ENCODE measurements at places on chromosomes 2 and 18.
A peak's percentile ranks its signal among the peaks of the same experiment; 100 is the strongest.

- DNase-seq: no peak
Measured at GRCh38 chr2:64562148-64562784, 38.1 kb downstream of the AFTPH start.

DNA sequence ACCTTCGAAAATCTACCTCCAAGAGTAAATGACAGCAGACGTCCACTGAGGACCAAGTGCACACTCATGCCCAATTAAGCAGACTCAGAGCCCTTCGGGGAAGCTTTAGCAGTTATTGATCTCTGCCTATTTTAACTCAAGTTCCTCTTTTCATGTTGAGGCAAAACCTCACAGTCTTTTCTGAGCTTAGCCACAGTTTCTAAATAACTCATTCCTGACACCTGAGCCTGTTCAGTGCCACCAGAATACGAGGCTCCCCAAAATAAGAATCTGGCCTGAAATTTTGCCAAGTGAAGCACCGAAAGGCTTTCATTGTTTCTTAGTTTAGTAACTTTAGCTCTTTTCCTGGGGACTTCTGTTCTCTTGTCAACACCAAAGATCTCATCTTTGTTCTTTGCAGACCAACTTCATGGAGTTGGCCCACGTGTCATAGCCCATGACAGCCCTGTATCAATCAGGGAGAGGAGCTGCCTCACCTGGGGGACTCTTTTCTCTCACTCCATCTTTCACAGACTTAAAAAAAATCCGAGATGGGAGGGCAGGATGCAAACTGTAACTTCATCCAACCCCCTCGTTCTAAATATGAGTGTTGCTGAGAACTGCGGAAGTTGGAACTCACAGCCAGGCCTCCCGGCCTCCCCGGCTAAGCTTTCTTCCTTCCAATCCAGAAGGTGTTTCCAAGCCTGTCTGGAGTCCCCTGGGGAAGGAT is 22.2 kb downstream of the INPP5D start:
- DNase-seq: no peak

GRCh38 chr2:212871597-212871996 is 279.8 kb downstream of the IKZF2 start:
- no peak for DNase-seq

DNA sequence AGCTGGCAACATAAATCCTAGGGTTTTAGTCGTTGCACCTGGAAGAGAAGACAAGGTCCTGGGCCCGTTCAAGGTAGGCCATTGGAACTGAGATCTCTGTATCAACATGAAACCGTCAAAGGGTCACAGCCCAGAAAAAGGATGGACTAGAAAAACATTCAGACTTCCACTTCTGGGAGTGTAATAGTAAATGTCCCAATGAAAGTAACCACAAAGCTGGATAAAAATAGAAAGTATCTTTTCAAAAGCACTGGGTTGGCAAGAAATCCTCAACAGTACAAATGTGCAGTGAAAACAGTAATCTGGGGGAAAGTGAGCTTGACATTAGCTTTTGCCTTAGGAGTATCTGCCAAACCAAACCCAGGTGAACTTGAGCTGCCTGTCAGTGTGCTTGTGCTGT is 12.9 kb downstream of the CGREF1 start:
- DNase-seq: no peak

DNA sequence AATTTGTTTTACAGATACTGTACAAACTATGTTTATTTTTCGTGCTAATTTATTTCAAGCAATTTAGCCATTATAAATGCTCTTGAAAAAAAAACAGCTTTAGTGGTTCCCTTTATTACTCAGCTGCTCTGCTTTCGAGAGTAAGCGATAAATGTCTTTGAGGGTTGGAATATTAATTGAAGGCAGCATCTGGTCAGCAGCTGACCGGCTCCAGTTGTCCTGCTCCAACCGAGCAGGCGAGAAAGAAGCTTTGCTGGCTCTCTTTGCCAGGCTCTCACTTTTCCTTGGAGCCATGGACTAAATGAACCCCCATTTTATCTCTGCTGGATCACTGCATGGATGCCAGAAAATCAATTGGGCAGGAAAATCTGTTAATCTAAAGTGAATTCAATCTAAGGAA is 147.4 kb downstream of the LNPK start:
- DNase-seq: no peak

GRCh38 chr18:23967321-23968089 is 47.0 kb upstream of the TTC39C start:
- no peak for DNase-seq

- no peak for DNase-seq
Measured at GRCh38 chr2:24762518-24762917, 30.7 kb downstream of the PTRHD1 start.

- peak; percentile 71 for DNase-seq
Measured at GRCh38 chr2:149038442-149039212, at the start of gene LYPD6B. LYPD6B (plus strand) TSS chr2:149038699; CDS start chr2:149130949, 92,250 bp downstream.

GRCh38 chr18:48284743-48285142 is 124.4 kb downstream of the ZBTB7C start:
- no peak for DNase-seq

- DNase-seq: no peak
Measured at GRCh38 chr2:229635371-229635680, 79.0 kb downstream of the DNER start.

DNA sequence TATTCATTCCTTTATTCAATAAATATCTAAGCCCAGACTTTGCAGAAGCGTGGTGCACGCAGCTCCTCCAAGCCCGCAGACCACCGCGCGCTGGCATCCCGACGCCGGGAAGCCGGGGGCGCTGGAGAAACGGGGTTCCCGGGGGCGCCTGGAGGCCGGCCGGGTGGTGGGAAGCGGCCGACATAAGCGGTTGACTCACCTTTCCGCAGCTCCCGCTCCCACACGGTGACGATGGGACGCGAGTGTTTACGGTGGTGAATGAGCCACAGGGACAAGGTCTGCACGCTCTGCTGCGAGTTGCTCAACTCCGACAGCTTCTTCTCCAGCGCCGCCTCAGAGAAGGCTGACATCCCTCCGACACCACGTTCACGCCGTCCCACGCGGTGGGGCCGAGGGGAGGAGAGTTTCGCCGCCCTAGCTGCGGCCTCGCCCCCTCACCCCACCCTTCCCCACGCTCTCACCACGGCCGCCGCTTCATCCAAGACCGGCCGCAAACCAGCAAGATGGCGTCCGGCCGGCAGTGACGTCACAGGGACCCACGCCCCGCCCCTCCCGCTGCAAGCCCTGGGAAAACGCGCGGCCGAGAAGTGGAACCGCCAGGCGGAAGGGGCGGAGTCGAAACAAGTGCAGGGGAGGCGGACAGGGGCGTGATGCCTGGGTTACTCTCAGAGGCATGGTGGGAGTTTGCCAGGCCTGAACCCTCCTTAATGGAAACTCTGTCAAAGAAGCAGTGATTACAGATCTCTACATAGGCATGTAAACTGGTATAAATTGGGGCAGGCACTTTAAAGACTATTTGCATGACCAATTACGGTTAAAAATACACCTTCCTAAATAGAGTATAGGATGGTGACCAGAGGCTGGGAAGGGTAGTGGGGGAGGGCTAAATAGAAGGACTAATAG is at the start of gene RPRD1A:
Gene RPRD1A, minus strand, starts transcription at position 505 of the 903 bp plus-strand sequence. Its CDS starts 155 bp downstream, at position 350.
- peak; percentile 99 for DNase-seq

GRCh38 chr2:200975672-200976071 is 12.2 kb upstream of the ORC2 start:
- DNase-seq: no peak

DNA sequence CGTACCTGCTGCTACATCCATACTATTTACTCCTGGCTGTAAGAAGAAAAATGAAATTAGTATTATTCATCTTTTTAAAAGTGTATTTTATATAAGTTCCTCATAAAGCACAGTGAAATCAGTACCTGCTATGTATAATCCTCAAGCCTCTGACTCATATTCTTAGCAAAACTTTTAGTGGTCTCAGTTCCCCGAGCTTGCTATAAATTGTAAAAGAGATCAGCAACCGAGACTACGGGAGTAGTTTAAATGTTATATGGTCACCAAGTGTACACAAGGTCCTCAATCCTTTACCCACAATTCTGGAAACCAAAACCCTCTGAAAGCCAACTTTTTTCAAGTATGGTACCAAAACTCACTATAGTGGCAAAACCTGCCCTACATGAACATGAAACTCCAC is 24.2 kb downstream of the PRPF40A start:
- no peak for DNase-seq

DNA sequence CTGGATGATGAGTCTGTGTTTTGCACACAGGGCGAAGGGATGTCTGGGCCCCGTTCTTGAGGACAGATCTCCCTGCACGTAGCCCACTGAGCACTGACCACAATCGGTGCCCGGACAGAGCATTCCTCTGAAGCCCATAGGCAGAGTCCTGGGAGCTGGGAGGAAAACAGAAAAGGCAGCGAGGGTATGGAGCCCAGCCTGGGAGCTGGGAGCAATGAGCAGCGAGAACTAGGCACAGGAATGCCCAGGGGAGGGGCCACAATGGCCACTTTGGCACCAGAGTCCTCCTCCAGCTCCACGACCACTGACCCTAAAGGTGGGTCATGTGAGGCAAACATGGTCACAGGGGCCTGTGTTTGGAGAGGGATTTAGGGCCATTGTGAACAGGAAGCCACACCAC is 333.9 kb downstream of the EIPR1 start:
- no peak for DNase-seq

GRCh38 chr2:105541189-105542050 is 142.6 kb upstream of the FHL2 start:
- DNase-seq: no peak

- no peak for DNase-seq
Measured at GRCh38 chr2:113158884-113159553, 14.8 kb upstream of the PSD4 start.

GRCh38 chr2:46569766-46570165 is 90.4 kb downstream of the TMEM247 start:
- DNase-seq: no peak

GRCh38 chr18:3821524-3821923 is 371.6 kb downstream of the TGIF1 start:
- DNase-seq: no peak

DNA sequence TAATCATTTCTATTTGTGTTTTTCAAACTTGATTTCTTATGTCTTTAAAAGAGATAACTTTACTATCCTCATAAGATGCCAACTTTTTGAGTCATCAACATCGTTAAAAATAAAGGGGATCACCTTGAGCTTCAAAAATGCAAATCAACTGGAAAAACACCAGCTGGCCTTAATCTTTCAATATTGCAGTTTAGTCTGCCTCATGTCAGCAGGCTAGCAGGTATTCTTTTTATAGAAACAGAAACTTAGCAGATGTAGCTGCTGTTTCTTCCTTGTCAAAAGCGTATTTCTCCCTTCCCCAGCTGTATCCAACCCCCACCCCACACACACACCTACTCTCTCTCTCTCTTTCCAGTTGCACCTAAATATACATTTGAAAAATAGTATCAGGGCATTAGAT is 154.1 kb upstream of the ZNF804A start:
- no peak for DNase-seq

DNA sequence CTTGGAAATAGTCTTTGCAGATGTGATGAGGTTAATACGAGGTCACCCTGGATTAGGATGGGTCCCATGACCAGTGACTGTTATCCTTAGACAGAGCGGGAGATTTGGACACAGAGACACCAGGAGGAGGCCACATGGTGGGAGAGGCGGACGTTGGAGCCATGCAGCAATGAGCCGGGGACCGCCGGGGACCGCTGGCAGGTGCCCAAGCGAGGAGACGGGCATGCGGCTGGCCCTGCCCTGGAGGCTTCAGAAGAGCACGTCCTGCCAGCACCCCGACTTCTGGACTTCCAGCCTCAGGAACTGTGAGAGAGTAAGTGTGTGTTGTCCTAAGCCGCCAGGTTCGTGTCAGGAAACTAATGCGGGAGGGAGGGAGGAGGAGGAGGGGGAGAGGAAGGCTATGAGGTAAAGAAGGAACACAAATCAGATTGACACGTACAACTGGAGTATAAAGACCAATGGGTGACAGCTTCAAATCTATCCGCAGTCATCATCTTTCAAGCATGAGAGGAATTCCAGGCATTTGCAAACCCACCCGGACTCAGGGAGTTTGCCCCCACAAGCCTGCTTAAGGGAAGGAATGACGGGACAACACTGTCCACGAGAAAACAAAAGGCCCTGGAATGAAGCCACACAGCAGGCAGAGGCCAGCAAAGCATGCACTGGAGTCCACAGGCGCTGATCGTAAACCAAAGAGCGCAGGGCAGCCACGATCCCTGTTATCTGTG is 11.6 kb upstream of the BOK start:
- DNase-seq: no peak

All from Calu3 (cell line).